HFFc6 (cell line): ENCODE measurements at places on chromosomes 1 and 21.

DNA sequence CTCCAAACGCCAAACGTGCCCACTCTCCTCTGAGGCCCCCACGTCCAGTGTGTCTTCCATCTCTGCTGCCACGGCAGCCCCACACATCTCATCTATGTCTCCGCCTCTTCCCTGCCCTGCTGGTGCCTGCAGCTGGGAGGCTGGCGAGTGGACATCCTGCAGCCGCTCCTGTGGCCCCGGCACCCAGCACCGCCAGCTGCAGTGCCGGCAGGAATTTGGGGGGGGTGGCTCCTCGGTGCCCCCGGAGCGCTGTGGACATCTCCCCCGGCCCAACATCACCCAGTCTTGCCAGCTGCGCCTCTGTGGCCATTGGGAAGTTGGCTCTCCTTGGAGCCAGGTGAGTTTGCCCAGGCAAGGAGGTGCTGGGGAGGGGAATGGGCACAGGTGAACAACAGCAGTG lies 8.6 kb downstream of the ADAMTSL4 start:
- DNase-seq, result no peak
- H3K27me3 ChIP-seq, result no peaks in the 10 kb centered on the region; the same call in none of the 2 replicates
- no peak overlapping the region for H3K27ac ChIP-seq
- H3K4me3 ChIP-seq, result no peak overlapping the region
- H3K36me3 ChIP-seq, result peaks cover 6% of the 10 kb centered on the region

GRCh38 chr1:111880881-111881837 lies 108.3 kb downstream of the KCND3 start:
- peaks cover 36% of the 10 kb centered on the region for H3K27me3 ChIP-seq
- H3K4me3 ChIP-seq, result no peak overlapping the region
- H3K4me1 ChIP-seq, result no peaks in the 10 kb centered on the region

DNA sequence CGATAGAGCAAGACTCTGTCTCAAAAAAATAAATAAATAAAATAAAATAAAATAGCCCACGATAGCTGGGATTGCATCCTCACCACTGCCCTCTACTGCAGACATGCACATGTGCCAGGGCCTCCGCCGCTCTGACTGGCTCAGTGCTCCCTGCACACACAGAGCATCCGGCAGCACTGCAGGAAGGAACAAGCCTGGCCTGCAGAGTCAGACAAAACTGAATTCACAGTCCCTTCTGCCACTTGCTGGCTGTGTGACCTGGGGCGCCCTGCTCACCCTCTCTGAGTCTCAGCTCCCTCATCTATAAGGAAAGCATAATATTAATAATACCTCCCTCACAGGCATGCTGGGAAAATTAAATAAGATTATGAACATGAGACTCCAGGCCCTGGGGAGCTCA lies 35.4 kb downstream of the CSMD2 start:
- H3K36me3 ChIP-seq, result peaks cover 13% of the 10 kb centered on the region
- no peak for DNase-seq
- no peaks in the 10 kb centered on the region; the same call in 1 of the 2 replicates for H3K4me1 ChIP-seq
- no peak overlapping the region for H3K27ac ChIP-seq
- no peaks in the 10 kb centered on the region; the same call in 1 of the 2 replicates for H3K27me3 ChIP-seq
- no peak overlapping the region for H3K4me3 ChIP-seq

DNA sequence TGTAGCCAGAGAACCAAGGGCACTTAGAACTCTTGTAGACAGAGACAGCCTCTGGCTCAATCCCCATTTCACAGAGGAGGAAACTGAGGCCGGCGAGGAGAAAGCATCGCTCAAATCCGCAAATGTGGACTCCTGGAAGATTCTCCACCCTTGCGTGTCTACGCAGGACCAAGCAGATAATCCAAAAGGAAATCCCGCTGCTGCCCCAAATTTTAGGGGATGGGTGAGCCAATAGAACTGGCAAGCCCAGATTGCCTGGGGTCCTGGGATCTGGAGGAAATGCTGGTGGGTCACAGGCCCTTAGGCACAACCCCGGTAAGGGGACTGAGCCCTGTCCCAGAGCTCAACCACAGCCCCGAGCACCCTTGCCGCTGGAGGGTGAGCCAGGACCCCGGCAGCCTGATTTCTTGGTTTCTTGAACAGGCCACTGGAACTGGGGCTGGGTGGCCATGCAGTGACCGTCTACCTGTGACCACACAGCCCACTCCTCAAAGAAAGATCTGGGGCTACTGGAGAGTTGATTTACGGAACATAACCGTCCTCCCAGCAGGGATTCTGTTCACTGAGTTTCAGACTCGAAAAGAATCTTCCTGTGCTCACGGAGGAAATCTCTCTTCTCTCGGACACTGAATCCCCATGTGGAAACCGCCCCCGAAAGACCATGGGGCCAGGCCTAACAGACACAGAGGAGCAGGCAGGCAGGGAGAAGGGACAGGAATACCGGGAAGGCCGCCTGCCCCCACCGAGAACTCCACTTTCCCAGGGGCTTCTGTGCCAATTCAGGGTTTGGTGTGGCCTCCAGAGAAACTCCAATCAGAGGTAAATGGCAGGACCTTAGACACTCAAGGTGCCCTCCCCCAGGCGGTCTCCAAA lies 238.4 kb downstream of the NPHP4 start:
- H3K4me1 ChIP-seq, result no peaks in the 10 kb centered on the region
- no peak overlapping the region for H3K4me3 ChIP-seq
- DNase-seq, result no peak
- no peaks in the 10 kb centered on the region; the same call in 1 of the 2 replicates for H3K36me3 ChIP-seq
- H3K27ac ChIP-seq, result no peak overlapping the region

- DNase-seq, result no peak
- no peaks in the 10 kb centered on the region for H3K4me1 ChIP-seq
- H3K36me3 ChIP-seq, result no peaks in the 10 kb centered on the region
- H3K27ac ChIP-seq, result no peak overlapping the region
- no peak overlapping the region for H3K4me3 ChIP-seq
Observed at GRCh38 chr1:28819020-28819419, 7.0 kb downstream of the OPRD1 start.

DNA sequence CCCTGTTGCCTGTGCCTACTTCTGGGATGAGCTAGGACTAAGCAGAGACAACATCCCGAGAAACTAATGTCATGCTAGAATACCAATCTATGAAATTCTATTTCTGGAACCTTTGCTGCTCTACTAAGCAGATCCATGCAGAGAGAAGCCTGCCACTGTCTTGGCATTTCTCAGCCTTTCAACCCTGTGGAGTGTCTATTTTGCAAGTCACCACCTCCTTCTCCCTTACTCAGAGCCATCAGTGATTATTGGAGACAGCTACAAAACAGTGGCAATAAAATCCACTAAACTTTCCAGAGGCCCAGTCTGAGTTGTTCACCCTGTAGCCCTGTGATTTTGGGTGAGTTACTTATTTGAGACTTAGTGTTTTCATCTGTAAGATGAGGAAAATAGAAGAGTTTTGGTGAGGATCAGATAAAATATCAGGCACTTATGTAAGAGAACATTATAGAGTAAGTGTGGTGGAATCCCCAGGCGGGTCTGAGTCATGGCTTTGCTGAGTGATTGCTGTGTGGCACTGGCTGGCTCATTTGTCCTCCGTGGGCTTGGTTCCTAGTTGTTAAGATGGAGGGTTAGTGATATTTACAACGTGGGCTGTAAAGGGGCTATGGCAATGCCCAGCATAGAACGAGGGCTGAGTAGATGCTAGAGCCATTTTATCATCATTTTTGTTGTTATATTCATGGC lies 61.1 kb downstream of the FMN2 start:
- peak overlapping the region; percentile 67 for H3K4me3 ChIP-seq
- DNase-seq, result peak; percentile 63
- peaks cover 77% of the 10 kb centered on the region for H3K4me1 ChIP-seq

- DNase-seq, result no peak
- peaks cover 12% of the 10 kb centered on the region for H3K4me1 ChIP-seq
- H3K4me3 ChIP-seq, result no peak overlapping the region
Observed at GRCh38 chr1:197149340-197149739, 2.9 kb upstream of the ASPM start.

DNA sequence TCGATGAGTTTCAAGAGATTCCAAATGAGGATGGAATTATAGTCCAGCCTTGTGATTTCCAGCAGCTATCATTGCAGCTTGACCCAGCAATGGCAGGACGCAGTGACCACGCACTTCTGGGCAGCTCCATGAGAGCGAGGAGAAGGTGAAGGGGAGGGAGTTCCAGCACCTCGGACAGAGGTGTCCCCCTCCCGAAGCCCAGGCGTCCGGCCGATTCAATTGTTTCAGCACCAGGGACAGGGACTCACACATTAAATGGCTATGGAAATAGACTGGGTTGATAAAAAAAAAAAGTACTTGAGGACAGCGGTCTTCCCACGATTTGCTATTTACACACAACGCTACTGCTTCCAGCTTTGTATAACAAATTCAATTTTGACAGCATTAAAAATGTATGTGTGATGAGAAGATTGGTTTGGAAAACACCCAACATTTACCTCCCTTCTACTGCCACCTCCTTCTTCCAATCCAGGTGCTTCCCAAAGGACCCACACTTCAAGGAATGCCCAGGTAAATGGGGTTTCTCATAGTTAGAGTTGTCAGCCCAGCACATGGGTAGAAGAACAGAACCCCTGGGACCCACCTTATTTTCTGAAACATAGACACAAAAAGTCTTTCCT lies 71.8 kb downstream of the DISP3 start:
- H3K4me1 ChIP-seq, result no peaks in the 10 kb centered on the region
- H3K27me3 ChIP-seq, result peaks cover 6% of the 10 kb centered on the region
- no peak overlapping the region for H3K4me3 ChIP-seq
- no peak overlapping the region for H3K27ac ChIP-seq
- DNase-seq, result peak; percentile 50
- no peaks in the 10 kb centered on the region for H3K36me3 ChIP-seq

GRCh38 chr1:155272466-155273342 lies 600 bp downstream of the CLK2 start:
- H3K36me3 ChIP-seq, result peaks cover 32% of the 10 kb centered on the region
- peak overlapping the region; percentile 97 for H3K4me3 ChIP-seq
- H3K27ac ChIP-seq, result peak overlapping the region; percentile 90

DNA sequence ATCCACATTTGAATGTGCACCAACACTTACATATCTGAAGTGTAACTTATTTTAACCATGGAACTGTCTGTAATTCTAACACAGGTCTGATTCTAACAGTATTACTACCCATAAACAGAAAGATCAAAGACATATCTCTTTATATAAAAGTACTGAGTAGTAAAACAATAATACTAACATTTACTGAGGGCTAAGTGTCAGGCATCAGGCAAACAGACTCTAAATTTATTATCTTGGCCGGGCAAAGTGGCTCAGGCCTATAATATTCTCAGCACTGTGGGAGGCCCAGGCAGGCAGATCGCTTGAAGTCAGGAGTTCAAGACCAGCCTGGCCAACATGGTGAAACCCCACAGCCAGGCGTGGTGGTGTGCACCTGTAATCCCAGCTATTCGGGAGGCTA lies 85.9 kb downstream of the JAK1 start:
- H3K27ac ChIP-seq, result no peak overlapping the region
- no peaks in the 10 kb centered on the region; the same call in 1 of the 2 replicates for H3K27me3 ChIP-seq
- H3K4me3 ChIP-seq, result no peak overlapping the region
- DNase-seq, result no peak
- H3K36me3 ChIP-seq, result peaks cover 12% of the 10 kb centered on the region
- peaks cover 49% of the 10 kb centered on the region for H3K4me1 ChIP-seq

- H3K4me3 ChIP-seq, result no peak overlapping the region
- no peaks in the 10 kb centered on the region for H3K27me3 ChIP-seq
- DNase-seq, result no peak
- H3K36me3 ChIP-seq, result no peaks in the 10 kb centered on the region
- no peaks in the 10 kb centered on the region for H3K4me1 ChIP-seq
Observed at GRCh38 chr21:40208948-40209345, 341.7 kb downstream of the PCP4 start.

- no peak overlapping the region for H3K27ac ChIP-seq
- H3K4me3 ChIP-seq, result peak overlapping the region; percentile 19
Observed at GRCh38 chr21:16072737-16073136, 343.0 kb downstream of the USP25 start.

DNA sequence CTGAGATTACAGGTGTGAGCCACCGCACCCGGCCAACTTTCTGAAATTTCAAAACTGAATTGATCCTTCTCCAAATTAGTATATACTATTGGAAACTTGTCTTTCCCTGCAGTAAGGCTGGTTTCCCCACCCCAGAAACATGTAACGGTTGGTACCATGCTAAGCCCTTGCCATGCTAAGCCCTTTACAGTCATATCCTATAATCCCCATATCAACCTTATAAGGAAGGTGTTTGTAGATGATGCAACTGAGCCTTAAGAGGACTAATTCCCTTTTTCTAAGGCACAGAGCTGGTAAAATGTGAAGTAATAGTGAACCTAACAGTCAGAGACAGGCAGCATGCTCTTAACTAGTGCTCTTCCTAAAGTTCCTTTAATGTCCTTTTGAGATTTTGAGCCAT lies 413.7 kb downstream of the DISC1 start:
- H3K27me3 ChIP-seq, result no peaks in the 10 kb centered on the region
- H3K27ac ChIP-seq, result no peak overlapping the region
- H3K36me3 ChIP-seq, result 0 out of 2 replicates have a peak, but pooled peaks cover 4% of the 10 kb centered on the region
- DNase-seq, result no peak
- no peaks in the 10 kb centered on the region for H3K4me1 ChIP-seq
- H3K4me3 ChIP-seq, result no peak overlapping the region

DNA sequence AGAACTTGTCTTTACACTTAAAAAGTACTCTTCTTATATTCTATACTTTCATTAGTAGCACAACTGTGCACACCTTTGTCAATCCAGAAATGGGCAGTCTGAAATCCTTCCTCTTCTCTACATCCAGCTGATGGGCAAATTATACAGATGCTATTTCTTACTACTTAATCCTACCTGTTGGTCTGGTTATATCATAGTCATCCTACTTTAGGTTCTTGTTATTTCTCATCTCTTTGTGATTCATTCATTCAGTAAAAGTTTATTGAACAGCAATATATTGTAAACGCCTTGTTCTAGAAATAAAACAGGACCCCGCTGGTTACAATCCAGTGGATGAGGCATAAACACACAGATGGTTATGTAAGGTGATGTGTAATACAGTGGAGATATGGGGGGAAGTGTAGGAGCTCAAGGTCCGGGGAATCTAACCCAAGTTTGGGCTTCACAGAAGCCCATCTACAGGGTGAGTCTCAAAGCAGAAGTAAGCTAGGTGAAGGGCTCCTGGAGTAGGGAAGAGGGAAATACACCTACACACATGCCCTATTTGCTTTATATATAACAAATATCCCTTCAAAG lies 11.8 kb upstream of the FUBP1 start:
- H3K4me3 ChIP-seq, result no peak overlapping the region
- H3K27ac ChIP-seq, result no peak overlapping the region
- H3K27me3 ChIP-seq, result no peaks in the 10 kb centered on the region
- H3K4me1 ChIP-seq, result peaks cover 51% of the 10 kb centered on the region

DNA sequence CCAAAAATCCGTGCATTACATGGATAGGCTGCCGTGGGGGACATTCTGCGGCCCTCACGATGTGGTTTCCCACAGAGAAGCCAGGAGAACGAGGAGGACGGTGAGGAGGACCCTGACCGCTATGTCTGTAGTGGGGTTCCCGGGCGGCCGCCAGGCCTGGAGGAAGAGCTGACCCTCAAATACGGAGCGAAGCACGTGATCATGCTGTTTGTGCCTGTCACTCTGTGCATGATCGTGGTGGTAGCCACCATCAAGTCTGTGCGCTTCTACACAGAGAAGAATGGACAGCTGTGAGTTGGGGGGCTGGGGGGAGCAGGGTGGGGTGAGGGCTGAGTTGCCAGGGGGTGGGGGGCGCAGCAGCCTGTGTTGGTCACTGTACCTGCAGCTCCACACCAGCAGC lies 13.2 kb downstream of the PSEN2 start:
- peaks cover 18% of the 10 kb centered on the region for H3K4me1 ChIP-seq
- no peak overlapping the region for H3K27ac ChIP-seq
- DNase-seq, result no peak
- H3K27me3 ChIP-seq, result peaks cover 2% of the 10 kb centered on the region; the same call in 1 of the 2 replicates
- peaks cover 24% of the 10 kb centered on the region for H3K36me3 ChIP-seq

GRCh38 chr1:98766255-98766654 lies 104.7 kb downstream of the SNX7 start:
- no peaks in the 10 kb centered on the region for H3K36me3 ChIP-seq
- no peaks in the 10 kb centered on the region; the same call in 1 of the 2 replicates for H3K27me3 ChIP-seq
- no peak for DNase-seq
- no peak overlapping the region for H3K4me3 ChIP-seq
- H3K4me1 ChIP-seq, result no peaks in the 10 kb centered on the region
- no peak overlapping the region for H3K27ac ChIP-seq
